ENCODE measurements at places on chromosomes 1 and 21.

DNA sequence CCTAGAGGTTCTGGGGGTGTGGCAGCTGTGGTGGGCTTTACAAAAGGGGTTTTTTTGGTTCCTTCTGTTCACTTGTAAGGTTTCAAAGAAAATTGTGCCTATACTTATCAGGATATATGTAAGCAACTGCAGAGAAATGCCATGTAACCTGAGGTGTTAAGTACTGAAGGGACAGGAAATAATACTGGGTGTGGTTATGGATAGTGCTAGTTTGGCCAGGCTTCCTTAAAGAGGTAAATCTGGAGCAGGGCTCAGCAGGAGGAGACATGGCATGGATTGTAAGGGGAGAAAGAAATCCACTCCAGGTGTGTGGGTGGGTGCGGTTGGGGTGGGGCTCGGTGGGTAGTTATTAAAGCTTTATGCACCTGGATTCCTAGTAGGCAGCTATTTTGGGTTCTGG lies 28.3 kb downstream of the KIRREL1 start:
- DNase-seq = no peak

DNA sequence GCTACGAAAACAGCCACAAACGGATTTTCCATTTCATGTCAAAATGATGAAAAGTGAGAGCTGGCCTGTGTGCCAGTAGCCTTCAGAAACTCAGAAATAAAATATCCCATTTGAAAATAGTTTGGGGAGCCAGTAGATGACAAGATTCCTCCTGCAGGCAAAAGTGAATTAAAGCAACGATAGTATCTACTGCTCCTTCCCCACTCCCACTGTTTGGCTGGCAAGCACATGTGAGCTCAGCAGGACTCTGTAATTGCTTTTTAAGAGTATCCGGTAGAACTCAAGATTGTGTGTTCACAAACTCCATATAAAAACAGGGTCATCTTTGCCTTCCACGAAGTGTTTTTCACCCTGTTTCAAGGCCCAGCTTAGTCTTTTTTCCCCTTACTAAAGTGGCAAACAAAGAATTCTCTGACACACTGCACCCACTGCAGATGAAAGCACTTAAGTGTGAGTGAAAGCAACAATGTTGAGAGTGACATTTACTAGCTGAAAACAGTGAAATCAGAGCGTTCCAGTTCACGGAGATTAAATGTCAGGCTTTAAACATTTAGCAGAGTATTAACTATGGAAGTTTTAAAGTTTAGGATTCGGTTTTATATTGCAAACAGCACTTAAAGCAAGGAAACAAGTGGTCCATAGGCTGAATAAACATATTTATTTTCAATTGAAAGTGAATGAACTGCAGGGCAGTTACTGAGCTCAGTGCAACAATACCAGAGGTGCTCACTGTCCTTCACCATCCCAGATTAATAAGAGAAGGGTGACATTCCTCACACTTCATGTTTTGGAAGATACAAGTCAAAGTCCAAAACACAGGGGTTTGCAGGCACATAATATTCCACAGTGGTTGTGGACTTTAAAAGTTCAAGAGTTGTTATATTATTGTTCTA lies 70.0 kb downstream of the ALG14 start:
- no peak for DNase-seq

- no peak for DNase-seq
Observed at GRCh38 chr1:29234471-29234870, 1.9 kb upstream of the PTPRU start.

DNA sequence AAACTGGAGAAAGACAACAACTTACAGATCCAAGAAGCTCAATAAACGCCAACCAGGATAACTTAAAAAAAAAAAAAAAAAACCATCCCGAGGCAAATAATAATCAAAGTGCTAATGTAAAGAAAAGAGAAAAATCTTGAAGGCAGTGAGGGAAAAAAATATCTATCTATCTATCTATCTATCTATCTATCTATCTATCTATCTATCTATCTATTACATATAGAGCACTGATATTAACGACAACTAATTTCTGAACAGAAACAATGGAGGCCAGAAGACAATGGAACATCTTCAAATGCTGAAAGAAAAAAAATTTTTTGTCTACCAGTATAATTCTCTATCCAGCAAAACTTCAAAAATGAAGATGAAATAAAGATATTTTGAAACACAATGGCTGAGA lies 18.0 kb downstream of the PACC1 start:
- no peak for DNase-seq

DNA sequence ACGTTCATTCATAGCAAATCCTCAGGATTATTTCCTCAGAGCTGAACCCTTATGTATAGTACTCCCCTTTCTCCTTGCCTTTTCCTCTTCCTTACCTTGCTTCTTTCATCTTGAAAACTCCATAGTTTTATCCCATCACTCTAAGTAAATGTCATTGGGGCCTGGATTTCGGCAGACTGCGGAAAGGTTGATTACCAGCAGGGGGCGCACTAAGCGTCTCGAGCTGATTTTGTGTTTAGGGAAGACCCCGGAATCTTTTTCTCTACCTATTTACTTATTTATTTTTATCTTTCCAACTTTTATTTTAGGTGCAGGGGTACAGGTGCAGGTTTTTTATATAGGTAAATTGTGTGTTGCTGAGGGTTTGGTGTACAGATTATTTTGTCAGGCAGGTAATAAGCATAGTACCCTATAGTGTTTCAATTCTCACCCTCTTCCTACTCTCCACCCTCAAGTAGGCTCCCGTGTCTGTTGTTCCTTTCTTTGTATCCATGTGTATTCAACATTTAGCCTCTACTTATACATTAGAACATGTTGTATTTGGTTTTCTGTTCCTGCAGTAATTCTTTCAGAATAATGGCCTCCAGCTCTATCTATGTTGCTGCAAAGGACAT lies 11.4 kb upstream of the MTARC1 start:
- DNase-seq = no peak

- no peak for DNase-seq
Observed at GRCh38 chr1:42081475-42081874, 71.7 kb upstream of the GUCA2B start.

DNA sequence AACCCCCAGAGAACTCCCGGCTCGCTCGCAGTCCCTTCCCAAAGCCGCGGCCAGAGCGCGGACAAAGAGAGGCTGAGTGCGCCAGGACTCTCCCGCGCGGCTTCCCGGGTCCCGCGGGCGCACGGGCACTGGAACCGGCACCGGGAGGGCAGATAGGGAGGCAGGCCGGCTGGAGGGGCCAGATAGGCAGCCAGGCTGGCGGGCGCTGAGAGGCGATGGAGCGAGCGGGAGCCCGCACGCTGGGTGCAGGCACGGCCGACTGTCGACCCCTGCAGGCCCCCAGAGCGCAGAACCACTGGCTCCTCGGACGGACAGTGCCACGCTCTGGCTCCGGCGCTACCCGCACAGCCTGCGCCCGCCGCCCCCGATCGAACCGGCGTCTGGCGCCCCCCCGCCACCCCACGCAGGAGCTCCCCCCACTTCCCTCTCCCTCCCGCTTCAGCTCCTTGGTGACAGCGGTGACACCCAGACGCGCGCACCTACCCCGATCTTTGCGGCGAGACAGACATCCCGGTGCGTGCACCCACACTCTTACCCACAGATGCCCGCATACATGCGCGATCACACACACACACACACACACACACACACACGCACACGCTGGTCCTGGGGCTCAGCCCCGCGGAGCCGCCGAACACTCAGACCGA lies 534 bp downstream of the SLC6A9 start:
- no peak for DNase-seq

DNA sequence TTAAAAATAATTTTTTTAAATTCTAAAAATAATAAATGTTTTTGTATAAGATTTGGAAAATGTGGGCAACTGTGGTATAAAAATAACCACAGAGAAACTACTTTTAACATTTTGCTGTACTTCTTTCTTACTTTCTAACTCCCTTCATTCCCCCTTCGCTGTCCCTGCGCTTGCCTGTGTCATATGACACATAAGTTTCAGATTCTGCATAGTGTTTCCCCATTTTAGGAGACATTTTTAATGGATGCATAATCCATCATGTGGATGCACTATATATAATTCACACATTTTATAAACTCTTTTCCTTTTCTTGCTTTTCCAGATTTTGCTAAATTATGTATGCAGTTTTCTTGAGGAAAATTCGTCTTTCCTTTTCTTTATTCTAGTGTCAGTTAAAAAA lies 16.3 kb downstream of the ATG4C start:
- DNase-seq = no peak

- no peak for DNase-seq
Observed at GRCh38 chr1:167083066-167083665, 7.0 kb downstream of the GPA33 start.
